Mammary microvascular endothelial cell (primary cell): ENCODE measurements at places on chromosomes 12 and 14. TPM values are rescaled to one million over a fixed set of nuclear protein-coding genes. Genes with fewer than 3 reads are reported as not detected.

The KLRC2 gene
- not detected in 2 replicates for total RNA-seq

The HOXC9 gene
- not detected in 2 replicates for total RNA-seq

The DDX23 gene
- 73.7 and 74.7 TPM in 2 replicates for total RNA-seq

The PHETA1 gene
- 9.5 and 11.4 TPM in 2 replicates for total RNA-seq

The KLRK1 gene
- total RNA-seq, result not detected in 2 replicates

The DCP1B gene
- total RNA-seq, result 14.8 and 14.9 TPM in 2 replicates

The OR6C2 gene
- total RNA-seq, result not detected in 2 replicates

The IL23A gene
- total RNA-seq, result 0.13 TPM in 1 of 2 replicates, not detected in the other

The VAMP1 gene
- 3.8 and 5.5 TPM in 2 replicates for total RNA-seq

The OASL gene
- total RNA-seq, result 7.7 and 11.3 TPM in 2 replicates

The BEGAIN gene
- total RNA-seq, result 0.20 TPM in 2 replicates

The CACNA2D4 gene
- total RNA-seq, result not detected in 2 replicates

The P2RX2 gene
- not detected in 2 replicates for total RNA-seq
